ENCODE measurements at places on chromosomes 5 and 9.

DNA sequence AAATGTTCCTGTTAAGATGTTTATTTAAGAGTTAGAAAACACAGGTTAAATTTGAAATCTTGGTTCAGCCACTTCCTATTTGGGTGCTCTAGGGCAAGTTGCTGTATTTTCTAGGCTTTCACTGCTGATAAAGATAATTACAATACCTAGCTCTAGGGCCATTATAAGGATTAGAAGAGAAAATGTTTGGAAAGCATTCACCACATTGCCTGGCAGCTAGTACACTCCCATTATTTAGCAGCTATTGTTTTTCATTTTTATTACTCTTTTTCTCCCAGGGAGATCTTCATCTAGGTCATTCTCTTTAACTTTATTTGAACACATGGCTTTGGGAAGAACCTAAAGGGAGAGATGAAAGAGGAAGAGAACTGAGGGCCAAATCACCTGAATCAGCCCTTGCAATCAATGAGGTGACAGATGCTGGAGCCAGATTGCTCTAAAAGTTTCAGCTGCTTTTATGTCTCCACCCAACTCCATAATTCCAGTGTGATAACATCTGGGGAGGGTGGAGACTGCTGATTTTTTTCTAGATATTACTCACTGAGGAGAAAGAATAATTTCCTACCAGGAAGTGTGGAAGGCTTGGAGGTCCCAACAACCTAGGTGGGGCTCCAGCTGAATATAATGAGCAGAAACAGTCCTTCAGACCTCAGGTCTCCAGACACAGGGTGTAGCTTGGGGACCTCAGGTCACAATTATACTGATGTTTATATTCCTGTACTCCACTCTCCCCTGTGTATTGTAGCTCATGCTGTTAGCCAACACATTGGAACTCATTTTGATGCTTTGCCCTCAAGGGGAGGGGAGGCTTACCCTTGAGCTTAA, 640.0 kb downstream of the RAB3C start:
- DNase-seq, result no peak

GRCh38 chr5:5497152-5497788, 74.8 kb downstream of the ICE1 start:
- no peak for DNase-seq

- no peak for DNase-seq
Observed at GRCh38 chr5:9716838-9717281, 86.7 kb upstream of the TAS2R1 start.

GRCh38 chr9:131982102-131982501, 97.6 kb downstream of the MED27 start:
- DNase-seq, result no peak

- no peak for DNase-seq
Observed at GRCh38 chr5:177605667-177606066, 5.7 kb downstream of the B4GALT7 start.

- DNase-seq, result no peak
Observed at GRCh38 chr9:35516479-35516878, 26.6 kb downstream of the RUSC2 start.

- DNase-seq, result no peak
Observed at GRCh38 chr9:95696701-95697100, 178.8 kb upstream of the ERCC6L2 start.

- DNase-seq, result no peak
Observed at GRCh38 chr9:119003882-119004617, 365.2 kb downstream of the BRINP1 start.

GRCh38 chr5:55141945-55142690, 17.9 kb upstream of the GPX8 start:
- DNase-seq, result no peak

DNA sequence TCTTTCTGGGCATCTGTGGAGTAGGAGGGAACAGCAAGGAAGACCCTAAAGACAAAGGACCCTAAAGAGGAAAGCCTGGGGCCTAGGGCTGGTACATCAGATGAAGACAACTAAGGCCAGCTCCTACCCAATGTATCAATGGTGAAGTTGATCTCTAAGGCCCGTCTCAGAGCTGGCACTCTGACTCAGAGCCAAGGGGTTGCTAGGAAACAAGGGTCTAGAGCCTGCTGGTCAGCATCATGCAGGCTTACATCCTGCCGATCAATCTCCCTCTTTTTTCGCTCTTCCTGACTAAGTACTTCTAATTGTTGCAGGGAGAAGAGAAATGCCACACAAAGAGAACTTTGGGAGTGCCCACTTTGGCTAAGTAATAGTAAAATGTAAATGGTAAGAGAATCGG, 26.2 kb downstream of the TRIM32 start:
- no peak for DNase-seq

DNA sequence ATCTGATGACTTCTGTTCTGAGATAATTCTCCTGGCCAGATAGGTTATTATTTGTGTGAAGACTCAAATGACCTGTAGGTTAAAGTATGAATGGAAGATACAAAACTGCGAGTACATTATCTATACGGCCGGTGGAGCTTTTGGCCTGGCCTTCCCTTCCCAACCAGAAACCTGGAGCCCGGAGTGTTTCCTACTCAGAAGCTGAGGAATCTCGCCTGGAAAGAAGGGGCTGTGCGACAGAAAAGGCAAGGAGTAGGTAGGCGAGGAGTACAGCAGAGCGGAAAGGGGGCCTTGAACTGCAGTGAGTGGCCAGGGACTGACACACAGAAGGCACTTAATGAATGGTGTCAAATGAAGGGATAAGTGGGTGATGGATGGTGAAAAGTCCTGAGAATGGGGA, 34.6 kb downstream of the ANGPTL2 start:
- no peak for DNase-seq

DNA sequence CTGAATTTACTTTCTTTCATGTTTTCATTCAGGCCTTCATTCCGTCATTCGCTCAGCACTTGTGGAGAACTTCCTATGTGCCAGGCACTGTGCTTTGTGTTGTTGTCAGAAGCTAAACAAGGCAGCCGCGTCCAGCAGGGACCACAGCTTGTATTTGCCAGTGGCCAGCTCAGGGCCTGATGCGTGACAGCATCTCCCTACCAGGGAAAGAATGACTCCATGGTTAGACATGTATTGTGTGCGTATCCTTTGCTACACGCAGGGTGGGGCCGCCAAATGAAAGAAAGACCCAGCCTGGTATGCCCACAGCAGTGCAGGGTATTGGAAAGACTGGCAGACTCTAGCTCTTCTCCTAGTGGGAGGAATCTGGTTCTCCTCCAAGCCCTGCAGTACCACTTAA, 4.7 kb upstream of the COL27A1 start:
- DNase-seq, result no peak

GRCh38 chr9:21967702-21968101, 26.5 kb downstream of the CDKN2A start:
- no peak for DNase-seq

DNA sequence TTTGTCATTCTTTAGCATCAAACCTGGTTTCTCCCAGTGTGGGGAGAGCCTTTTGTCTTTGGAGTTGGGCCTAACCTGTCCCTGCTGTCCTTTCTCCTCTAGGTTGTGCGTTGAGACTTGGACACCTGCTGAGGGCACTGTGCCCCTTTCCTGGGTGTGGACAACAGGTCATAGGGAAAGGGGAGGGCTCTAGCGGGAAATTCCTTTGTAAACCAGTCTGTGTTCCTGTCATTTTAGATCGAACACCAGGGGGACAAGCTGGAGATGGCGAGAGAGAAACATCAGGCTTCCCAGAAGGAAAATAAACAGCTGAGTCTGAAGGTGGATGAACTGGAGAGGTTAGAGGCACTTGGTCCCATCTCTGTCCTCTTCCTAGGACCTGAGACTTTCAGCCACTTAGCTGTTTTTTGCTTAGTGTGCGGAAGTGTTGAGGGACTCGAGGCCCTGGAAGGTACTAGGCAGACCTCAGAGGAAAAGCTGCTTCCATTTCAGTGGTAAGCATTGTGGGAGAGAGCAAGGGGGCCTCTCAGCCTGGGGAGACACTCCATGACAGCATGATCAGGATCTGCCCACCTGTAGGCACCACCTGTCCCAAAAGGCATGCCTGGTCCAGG, 8.6 kb upstream of the GLE1 start:
- DNase-seq, result no peak

Data from stimulated activated CD4-positive, alpha-beta T cell treated with anti-CD3 and anti-CD28 coated beads, Interleukin-1b, Interleukin-23, amount 100 ng/mL, for 1 hour (primary cell).